ENCODE measurements at places on chromosomes 11 and 22.

- DNase-seq = no peak
These were observed 145.8 kb downstream of the APOL5 start for GRCh38 chr22:35863432-35863831.

- no peak for DNase-seq
These were observed 88.4 kb downstream of the UBASH3B start for GRCh38 chr11:122743949-122744348.

DNA sequence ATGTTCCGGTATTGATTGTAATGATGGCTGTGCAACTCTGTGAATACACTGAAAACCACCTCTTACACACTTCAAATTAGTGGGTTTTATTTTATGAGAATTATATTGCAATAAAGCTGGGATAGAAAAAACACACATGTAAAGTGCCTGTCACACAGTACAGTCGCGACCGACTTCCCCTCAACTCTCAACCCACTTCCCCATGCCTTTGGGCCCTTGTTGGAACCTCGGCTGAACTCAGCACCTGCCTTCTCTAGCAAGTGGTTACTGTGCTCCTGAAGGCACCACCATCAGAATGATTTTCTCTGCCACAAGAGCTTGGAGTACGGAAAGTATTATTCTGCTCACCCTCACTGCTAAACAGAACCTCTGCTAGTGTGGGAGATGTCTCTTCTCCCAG lies 13.5 kb downstream of the KCNJ1 start:
- DNase-seq = no peak

GRCh38 chr22:19795617-19796008 lies 35.0 kb downstream of the TBX1 start:
- peak; percentile 24 for DNase-seq

DNA sequence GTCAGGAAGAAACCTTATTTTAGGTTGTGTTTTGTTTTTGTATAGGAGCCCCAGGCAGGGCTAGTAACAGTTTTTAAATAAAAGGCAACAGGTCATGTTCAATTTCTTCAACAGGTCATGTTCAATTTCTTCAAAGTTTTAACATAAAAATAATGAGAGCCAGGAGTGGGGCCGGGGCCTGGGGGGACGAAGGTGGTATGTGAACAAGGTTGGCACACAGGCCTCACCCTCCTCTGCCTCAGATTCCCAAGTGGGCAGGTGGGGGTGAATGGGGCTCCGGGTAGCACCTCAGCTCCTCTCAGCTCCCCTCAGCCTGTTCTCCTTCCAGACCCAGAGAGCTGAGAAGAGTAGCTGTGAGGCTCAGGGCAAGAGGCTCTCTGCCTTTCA lies 4.4 kb downstream of the DERL3 start:
- no peak for DNase-seq

GRCh38 chr11:90822996-90823395 lies 600.1 kb upstream of the CHORDC1 start:
- no peak for DNase-seq

DNA sequence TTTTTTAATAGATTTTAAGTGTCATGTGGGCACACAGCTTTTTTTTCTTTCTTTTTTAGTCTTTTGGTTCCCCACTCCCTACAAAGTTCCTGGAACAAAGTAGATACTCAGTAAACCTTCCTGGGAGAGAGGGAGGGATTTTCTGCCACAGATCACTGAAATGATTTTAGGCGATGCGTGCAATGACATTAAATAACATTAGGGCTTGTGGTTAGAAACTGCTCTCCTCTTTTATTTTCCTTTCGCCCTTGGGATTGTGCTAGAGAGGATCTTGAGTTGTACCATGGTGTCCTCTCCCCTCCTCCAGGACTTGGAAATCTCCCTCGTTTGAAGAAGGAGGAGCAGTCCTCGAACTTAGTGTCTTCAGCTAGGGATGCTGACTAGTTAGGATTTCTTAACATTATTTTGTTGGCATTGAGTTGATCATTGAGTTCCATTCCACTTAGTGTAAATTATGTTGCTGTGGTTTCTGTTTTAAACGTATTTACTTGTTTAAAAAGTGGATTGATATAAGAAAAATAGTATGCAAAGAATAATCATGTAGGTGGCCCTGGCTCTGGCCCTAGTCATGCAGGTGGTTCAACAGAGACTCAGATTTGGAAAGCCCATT lies 88.4 kb downstream of the TRAF6 start:
- peak; percentile 15 for DNase-seq

DNA sequence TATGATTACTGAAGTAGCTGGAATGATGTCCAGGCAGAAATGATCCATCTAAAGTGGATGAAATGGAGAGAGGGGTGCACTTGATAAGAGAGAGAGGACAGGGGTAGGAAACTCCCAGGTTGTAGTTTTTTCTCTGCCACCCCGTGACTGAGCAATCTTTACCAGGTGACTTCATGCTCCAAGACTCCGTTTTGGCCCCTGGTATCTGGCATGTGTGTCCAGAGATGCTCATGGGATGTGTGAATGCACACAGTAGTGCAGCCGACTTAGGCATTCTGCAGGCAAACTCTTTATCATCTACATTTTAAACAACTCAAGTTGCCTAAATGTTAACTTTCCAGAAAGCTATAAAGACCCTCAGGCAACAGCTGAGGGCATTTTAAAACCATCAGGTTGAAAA lies 189.3 kb upstream of the SEZ6L start:
- no peak for DNase-seq

DNA sequence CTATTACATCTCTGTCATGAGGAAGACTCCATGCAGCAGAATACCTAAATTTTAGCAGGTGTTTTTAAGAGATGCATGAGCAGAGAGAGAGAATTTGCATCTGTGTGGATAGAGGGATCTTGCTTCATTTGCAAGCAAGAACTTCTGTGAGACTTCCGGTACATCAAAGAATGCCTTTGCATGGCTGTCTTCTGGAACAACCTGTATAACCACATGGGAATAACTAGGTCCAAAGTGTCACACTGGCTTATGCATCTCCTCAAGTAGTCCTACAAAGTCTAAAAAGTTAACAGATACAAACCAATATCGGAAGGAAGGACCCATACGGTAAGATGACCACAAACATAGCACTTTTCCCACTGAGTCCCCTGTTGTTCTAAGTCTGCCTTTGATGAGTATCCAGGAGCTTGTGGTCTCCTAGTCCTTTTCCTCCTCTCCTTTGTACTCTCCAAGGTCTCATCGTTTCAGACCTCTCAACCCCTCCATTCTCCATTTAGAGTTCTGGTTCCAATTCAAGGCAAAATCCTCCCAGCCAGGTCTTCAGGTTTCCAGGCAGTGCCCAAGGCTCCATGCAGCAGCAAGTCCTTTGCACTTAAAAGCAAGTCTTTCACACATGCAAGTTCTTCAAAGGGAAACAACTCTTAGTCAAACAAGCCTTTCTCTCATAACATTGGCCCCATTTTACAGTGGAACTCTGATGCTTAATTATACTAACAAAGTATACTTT lies 581.7 kb upstream of the ARHGAP42 start:
- no peak for DNase-seq

DNA sequence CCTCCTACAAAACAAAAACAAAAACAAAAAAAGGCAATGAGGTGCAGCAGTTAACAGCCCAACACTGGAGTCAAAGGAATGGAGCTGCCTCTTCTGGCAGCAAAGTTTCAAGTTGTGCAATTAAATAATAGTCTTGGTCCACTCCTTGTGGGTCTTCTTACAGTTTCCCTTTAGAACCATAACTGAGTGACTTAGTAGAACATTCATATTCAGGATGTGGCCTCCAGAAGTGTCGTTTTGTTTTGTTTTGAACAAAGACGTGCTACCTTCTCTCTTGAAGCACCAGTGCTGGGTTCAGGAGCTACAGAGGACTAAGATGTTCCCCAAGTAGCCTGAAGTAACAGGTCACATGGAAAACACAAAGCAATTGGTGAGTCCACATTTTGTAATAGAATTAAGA lies 2.0 kb upstream of the JAML start:
- no peak for DNase-seq

GRCh38 chr11:132142554-132142953 lies 772.1 kb downstream of the NTM start:
- DNase-seq = no peak

DNA sequence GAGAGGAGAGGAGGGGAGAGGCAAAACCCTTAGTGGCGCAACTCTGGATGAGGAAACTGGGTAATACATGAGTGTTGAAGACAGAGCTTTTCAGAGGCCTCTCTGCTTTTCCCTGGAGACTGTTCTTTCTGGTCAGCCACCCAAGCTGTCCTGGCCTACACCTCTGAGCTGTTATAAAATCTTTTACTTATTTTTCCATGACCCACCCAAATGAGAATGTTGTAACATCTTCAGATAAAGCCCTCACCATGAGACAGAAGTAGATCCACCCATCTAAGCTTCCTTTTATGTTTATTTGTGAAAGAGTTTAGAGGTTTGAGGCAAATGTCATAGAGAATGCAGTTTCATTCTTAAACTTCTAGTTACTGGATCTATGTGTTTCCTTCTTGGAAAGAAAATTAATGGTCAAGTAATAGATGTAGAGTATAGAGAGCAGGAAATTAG lies 20.3 kb upstream of the APLP2 start:
- DNase-seq = no peak

GRCh38 chr11:29914203-29914930 lies 102.5 kb downstream of the KCNA4 start:
- no peak for DNase-seq
